ENCODE measurements at places on chromosomes 16 and 17. TPM values are rescaled to one million over a fixed set of nuclear protein-coding genes. Genes with fewer than 3 reads are reported as not detected.

The ABCC6 gene
- total RNA-seq = 2.3 TPM

The AKTIP gene
- total RNA-seq = 12.4 TPM

The MT1E gene
- 91.7 TPM for total RNA-seq

The TELO2 gene
- total RNA-seq = 9.9 TPM

The KRT17 gene
- 7.3 TPM for total RNA-seq

The LLGL2 gene
- total RNA-seq = 0.14 TPM

The SSTR5 gene
- total RNA-seq = not detected

The INTS2 gene
- 12.2 TPM for total RNA-seq

The ATP2A1 gene
- 0.28 TPM for total RNA-seq

The CCL4 gene
- total RNA-seq = not detected

The SPATA33 gene
- 1.3 TPM for total RNA-seq

The KRTAP1-5 gene
- 0.57 TPM for total RNA-seq

The CCDC154 gene
- total RNA-seq = 0.14 TPM

The ZNF423 gene
- 1.0 TPM for total RNA-seq

The KRT14 gene
- 0.14 TPM for total RNA-seq

Measured in smooth muscle cell of bladder (primary cell).